ENCODE measurements at places on chromosomes 1 and 21. TPM values are rescaled to one million over a fixed set of nuclear protein-coding genes. Genes with fewer than 3 reads are reported as not detected.

Gene TCHHL1
- not detected for total RNA-seq

Gene RPS6KA1
- 7.2 TPM for total RNA-seq

Gene NBPF10
- 1.1 TPM for total RNA-seq

Gene OR2W3
- not detected for total RNA-seq

Gene HSD3B2
- not detected for total RNA-seq

Gene SELP
- total RNA-seq: not detected

Gene PLCH2
- 0.21 TPM for total RNA-seq

Gene TEDDM1
- total RNA-seq: not detected

Gene TEX38
- total RNA-seq: not detected

Gene MCOLN2
- not detected for total RNA-seq

Gene C8A
- total RNA-seq: not detected

- DNase-seq: no peak
Measured at GRCh38 chr1:74324684-74325448, 89.7 kb downstream of the TNNI3K start.

DNA sequence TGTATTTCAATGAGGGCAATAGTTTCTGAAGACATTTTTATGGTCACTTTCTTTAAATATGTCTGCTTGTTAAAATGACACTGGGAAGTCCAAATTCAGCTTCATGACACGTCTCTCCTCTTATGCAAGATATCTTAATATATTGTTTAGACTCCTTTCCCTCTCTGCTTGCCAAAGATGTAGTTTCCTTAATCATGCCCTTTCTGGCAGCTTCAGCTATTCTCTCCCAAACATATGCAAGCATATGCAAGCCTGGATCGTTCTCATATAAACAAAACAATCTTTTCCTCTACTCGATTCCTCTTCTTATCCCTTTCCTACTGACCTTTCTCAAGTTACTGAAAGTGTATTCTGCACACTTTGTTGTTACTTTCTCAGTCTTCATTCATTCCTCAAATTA, 372.2 kb downstream of the PTBP2 start:
- no peak for DNase-seq

DNA sequence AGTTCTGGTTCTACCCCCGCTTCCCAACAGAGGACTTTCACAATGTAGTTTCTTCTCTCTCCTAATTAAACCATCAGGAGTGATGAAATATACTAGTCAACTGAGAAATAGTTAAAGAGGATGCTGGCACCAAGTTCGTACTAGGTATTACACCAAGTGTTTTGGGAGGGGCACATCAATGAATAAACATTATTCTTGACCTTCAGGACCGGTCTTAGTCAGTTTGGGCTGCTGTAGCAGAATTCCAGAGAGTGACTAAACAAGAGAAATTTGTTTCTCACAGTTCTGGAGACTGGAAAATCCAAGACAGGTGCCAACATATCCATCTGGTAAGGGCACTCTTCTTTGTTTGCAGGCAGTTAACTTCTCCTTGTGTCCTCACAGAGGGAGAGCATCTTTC, 103.8 kb downstream of the SPATA17 start:
- DNase-seq: no peak

GRCh38 chr1:26993237-26994019, at the start of gene TRNP1:
TRNP1 (plus strand) TSS chr1:26993692; CDS start chr1:26993787, 95 bp downstream.
- DNase-seq: peak; percentile 52

- peak; percentile 80 for DNase-seq
Measured at GRCh38 chr1:41537788-41538351, 53.4 kb upstream of the EDN2 start.

GRCh38 chr1:43951021-43951985, 4.6 kb downstream of the IPO13 start:
- no peak for DNase-seq

- DNase-seq: peak; percentile 18
Measured at GRCh38 chr21:38380481-38381137, 117.7 kb downstream of the ERG start.

DNA sequence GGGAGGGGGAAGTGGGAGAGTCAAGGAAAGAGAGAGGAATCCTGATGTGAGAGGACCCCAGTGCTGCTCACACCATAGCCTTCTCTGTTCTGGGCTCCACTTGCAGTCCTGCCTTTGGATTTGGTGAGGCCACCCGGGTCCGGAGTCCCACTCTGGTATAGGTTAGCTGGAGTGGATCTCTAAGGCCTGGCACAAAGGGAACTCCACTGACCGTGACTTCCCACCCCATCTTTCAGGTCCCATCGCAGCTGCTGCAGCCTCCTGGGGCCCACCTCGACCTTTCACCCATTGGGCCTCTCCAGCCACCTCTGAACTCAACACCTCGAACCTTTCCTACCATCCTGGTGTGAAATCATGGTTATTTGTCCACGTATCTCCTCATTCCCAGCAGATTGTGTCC, 324.4 kb downstream of the MATN1 start:
- DNase-seq: no peak

DNA sequence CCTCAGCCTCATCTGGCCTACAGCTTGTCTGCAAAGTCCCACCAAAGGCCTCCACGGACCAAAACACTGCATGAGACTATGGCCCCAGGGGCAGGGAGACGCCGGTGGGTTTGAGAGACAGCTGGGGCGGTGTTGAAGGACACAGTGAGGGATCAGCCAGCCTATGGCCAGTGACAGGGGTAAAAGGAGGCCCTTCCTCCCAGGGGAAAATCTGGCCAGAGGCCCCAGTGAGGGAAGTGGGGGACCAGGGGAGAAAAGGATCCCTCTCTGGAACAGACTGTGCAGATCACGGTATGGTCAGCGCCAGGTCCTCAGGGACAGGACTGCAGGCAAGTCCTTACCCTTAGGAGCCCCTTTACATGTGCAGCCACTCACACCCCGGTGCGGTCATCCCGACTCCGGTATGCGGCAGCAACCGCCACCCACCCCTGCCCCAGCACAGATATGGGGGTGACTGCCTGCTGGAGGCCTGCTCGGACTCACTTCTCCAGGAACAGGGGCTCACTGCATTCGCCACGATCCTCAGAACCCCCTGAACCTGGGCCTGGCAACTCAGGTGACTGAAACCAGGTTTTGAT, 1.3 kb downstream of the CERS2 start:
- no peak for DNase-seq

GRCh38 chr1:23403735-23404486, 20.6 kb downstream of the TCEA3 start:
- peak; percentile 92 for DNase-seq

DNA sequence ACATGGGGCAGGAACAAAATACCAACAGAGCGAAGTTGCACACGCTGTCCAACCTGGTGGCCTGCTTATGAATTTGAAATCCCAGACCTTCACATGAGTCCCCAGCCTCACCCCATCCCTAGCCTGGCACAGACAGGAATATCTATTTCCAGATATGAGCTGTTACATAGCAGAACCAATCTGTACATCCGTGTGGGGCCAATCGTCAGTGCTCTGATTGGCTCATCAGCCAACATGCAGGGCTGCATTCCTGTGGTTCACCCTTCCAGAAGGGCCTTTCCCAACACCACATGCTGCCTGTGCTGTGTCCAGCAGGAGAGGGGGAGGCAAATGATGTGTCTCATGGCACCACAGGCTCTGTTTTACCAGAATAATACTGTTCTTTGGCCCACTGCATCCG, 31.3 kb downstream of the CCN1 start:
- DNase-seq: peak; percentile 97

GRCh38 chr1:34597877-34598514, 156.9 kb upstream of the GJB5 start:
- DNase-seq: no peak

DNA sequence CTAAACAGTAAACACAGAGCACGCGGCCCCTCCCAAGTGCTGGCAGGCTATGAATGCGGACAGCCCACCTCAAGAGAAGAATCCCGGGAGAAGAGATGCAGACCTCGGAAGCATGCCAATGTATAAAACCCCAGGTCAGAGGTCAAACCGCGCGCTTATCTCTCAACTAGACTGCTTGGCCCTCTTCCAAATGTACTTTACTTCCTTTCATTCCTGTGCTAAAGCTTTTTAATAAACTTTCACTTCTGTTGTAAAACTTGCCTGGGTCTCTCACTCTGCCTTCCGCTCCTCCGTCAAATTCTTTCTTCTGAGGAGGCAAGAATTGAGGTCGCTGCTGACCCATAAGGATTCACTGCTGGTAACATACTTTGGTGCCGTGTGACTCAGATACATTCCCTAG, 216.0 kb downstream of the S1PR1 start:
- DNase-seq: no peak

DNA sequence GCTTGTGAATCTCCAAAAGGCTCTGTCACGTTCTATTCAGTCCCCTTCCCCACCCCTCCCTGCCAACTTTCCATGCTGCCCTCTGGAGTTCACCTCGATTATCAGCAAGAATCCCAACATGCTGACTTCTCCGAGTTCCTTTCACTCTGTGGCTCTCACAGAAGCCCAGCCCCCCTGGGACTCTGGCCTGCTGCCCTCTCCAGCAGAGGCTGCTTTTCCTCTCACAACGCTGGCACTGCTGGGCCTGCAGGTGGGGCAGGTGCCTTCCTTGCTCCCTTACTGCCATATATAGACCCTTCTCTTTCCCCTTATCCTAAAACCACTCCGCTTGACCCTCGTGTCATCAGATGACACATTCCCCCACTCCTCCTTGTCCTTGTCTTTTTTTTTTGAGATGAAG, 10.2 kb upstream of the RNF186 start:
- no peak for DNase-seq

DNA sequence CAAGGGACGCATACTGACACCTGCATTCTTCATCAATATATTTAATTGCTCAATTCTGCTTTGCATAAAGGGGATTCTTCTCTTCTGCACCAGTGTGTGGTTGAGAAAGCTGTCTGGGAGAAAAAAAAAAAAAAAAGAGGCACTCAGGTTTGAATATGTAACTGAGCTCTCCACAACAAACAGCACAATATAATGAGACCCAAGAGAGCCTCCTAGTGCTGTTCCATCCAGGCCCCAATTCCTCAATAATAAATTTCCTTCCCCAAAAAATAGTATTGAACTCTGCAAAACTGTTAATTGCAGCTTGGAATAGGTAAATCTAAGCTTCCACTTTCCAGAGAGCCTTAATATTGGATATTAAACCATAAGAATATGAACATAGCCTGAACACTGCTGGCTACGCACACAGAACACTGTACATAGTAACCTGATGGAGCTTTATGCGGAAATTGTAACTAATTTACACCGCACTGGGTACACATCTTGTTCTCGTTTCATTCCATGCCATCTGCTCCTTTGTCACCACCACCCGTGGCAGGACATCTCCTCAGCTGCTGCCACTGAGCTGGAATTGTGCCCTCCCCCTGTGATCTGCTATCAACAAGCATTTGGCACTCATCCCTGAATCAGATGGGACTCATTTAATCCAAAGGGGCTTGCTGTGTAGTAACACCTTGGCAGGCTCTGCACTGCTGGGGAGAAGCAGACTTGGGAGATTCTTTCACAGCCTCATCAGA, 272.0 kb downstream of the HHIPL2 start:
- DNase-seq: peak; percentile 86

GRCh38 chr1:69787151-69787550, 219.4 kb downstream of the LRRC7 start:
- no peak for DNase-seq

GRCh38 chr1:17027900-17028299, 16.2 kb upstream of the ATP13A2 start:
- DNase-seq: no peak

DNA sequence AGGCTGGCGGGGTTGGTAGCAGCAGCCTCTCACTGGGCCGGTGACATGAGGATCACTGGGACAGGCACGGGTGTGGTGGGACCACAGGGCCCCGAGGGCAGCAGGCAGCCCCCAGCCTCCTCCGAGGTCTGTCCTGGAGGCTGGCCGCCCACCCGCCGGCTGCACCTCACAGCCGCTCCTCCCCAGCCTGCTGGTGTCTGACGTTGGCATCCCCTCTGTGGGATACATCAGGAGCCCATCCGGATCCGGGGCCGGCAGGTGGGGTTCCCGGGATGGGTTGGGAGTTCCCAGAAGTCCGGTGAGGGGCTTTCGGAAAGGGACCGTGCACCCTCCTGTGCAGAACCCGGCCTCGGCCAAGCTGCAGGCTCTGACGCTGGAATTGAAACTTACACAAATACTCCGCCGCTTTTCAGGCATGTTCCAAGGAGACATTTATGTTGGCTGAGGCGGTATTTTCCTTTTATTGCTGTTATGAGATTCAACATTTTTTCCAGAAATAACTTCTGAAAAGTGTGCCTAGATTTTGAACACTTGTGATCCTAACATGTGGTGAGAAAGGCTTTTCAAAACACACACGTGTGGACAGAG, 142.1 kb upstream of the ARHGEF16 start:
- DNase-seq: no peak

- DNase-seq: no peak
Measured at GRCh38 chr1:160996178-160996577, 24.8 kb downstream of the F11R start.

DNA sequence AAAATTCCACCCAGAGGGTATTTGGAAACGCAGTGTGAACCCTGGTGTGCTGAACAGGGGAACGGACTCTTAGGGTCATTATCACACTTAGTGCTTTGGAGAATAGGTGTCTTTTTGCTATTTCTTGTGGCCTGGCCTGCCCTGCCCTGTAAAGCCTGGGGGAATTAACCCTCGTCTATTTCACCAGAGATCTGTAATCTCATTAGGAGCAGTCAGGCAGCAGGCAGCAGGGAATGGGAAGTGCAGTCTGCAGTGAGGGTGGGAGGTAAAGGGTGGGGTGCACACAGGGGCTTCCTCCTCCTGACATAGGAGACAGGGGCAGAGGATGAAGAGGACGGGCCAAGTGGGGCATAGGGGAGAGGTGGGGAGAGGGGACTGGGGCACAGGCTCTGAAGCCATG, 1.1 kb upstream of the SLC1A7 start:
- no peak for DNase-seq

DNA sequence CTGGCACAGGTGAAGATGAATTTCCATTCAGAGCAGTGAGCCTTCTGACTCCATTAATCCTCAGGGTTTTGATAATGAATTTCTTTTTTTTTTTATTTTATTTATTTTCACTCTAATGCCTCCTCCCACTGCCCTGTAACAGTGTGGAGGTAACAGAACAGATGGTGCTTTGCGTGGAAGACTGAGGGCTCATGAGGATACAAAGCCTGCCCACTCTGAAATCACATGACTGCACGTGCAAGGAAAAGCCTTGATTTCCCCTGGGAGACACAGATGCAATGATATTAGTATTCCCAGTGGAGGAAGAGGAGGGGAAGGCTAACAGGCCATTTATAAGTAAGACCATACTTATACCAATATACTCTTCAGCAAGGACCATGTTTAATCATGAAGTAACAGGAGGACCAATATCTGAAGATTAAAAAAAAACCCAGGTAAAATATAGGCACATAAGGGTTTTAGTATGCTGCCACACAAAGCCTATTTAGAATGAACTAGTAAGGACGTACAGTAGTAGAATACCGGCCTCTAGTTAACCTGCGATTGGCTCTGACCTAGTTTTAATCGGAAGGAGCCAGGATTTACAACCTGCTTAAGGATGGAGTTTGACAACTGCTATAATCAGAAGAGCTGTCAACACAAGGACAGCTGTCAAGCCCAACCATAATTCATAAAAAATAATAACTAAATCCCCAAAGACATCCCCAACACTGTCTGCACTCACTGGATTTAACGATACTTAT, 69.6 kb downstream of the LHX4 start:
- DNase-seq: no peak

GRCh38 chr1:182119631-182120030, 58.1 kb upstream of the ZNF648 start:
- DNase-seq: no peak

Data from myocyte (in vitro differentiated cells).